Glomerular endothelial cell (primary cell): ENCODE measurements at places on chromosomes 2 and 18.

- DNase-seq, result no peak
Measured at GRCh38 chr18:3596637-3597384, 146.8 kb downstream of the TGIF1 start.

- no peak for DNase-seq
Measured at GRCh38 chr2:106130251-106130998, 63.7 kb downstream of the UXS1 start.

GRCh38 chr2:197116306-197116879 lies 189.9 kb upstream of the PGAP1 start:
- DNase-seq, result no peak

DNA sequence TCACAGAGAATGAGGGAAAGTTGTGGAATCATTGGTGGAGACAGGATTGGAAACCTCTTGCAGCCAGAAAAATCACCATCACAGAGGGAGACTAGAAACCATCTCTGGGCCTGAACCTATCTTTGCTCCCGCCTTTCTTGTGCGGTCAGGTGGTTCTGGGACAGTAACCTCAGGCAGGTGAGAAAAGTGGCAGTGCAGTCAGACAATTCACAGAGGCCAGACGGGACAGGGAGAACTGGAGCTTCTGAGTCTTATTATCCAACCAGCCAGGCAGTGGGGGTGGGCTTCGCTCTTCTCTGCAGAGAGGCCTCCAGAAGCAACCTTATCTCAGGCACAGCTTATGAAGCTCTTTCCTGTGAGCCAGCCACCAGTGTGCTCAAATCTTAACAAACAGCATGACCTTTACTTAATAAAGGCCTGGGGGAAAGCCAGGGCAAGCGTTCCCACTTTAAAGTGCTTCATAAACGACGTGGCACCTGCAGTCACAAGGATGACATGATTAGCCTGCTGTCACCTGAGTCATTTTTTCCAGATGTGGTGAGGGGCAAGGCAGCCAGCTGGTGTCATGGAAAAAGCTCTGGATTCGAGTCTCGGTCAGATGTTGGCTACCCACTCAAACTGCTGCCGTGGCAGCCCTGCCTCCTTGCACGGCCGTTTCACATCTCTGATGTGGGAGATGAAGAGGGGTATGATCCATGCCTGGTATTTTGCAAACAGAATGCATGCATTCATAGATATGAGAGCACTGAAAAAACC lies 109.7 kb downstream of the B3GNT2 start:
- no peak for DNase-seq

DNA sequence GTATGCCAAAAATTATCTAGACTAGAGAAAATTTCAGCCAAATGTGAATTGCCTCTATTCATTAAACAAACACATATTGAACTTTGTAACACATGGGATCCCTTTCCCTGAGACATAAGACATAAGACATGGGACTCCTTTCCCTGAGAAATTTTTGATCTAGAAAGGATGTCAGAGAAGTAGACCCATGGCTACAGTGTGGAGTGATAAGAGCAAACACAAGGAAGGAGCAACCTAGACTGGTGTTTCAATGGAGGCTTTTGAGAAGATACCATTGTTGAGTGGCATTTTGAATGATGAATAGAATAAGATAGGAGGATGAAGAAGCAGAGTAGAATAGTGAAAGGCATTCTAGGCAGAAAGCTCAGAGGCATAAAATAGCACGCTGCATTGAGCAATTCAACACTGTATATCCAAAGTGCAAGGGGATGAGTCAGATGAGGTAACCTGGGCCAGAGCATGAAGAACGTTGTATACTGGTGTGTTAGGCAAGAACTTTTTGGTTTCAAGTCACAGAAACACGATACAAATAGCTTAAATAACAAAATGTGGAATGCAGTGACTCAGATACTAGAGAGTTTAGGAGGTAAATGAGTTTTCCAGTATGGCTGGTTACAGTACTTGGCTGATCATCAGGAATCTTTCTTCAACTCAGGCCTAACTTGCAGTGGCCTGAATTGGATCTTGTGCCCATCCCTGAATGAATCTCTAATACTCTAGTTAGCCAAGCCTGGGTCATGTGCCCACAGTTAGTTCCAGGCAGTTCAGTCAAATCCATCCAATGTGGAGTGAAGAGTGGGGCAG lies 129.8 kb upstream of the TANK start:
- DNase-seq, result no peak
